ENCODE measurements at places on chromosomes 3 and 15. TPM values are rescaled to one million over a fixed set of nuclear protein-coding genes. Genes with fewer than 3 reads are reported as not detected.

Gene KNG1
- not detected for total RNA-seq

GRCh38 chr15:22794621-22795167, 8.2 kb downstream of the NIPA1 start:
- no peak for DNase-seq

Gene TTLL13
- total RNA-seq, result 1.5 TPM

- DNase-seq, result no peak
Observed at GRCh38 chr3:117798687-117799386, 1089.3 kb downstream of the TUSC7 start.

DNA sequence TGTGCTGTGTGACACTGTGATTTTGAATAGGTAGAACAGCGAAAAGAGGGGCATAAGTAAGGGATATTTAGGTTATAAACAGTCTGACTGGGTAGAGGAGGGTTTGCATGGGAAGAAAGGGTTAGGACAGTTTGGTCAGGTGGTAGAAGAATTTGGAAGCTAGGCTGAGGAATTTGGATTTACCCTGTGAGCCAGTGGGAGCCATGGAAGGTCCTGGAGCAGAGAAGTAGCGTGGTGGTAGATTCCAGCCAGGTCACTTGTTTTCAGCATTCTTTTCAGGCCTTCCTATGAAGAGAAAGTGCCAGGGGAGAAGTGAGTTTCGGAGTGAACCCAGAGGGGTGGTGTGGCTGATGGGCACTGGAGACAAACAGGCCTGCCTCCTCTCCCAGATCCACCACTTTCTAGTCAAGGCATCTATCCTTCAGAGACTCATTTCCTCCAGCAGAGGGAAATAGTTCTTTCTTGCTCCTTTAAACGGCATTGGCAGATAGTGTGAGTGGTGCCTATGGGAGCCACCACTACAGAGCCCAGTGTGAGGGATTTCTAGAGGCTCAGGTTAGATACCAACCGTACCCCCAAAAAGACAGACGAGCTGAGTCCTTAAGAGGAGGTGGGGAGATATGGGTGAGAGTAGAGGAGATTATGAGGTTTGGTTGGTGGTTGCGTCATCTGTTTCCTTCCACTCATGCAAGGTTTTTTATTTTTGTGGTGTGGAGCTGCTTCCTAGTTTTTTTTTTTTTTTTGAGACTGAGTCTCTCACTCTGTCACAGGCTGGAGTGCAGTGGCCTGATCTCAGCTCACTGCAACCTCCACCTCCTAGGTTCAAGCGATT, 21.2 kb downstream of the PXK start:
- DNase-seq, result peak; percentile 42

Gene ULK4
- 19.0 TPM for total RNA-seq

DNA sequence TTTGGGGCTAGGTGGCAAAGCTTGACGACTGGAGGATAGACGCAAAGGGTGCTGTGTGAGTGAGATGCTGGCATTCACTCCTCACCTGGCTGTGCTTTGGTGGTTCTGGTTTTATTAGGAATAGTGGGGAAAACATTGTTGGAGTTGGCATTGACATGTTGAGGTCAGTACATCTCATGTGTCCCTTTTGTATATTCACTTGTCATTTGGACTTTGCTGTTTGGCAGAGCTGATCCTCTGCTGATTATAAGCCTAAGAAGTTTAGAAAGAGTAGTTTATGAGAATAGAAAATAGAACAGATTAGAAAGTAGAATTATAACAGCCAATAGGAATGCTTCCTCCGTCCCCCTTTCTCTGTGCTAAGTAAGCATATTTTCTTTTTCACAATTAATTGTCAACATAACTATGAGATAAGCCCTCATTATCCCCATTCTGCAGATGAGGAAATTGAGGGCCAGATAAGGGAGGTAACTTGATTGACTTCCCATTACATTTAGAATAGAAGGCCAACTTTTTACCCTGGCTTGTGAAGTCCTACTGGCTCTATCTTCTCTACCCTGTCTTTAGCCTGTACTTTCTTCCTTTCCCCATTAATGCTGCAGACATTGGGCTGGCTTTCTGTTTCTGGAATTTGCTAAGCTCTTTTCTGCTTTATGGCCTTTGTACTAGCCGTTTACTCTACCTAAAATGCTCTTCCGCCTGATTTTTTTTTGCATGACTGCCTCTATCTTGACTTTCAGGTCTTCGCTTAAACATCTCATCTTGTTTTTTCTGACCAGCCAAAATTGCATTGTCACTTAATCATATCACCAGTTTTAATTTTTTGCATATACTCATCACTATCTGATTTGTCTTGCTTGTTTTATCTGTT, 12.8 kb downstream of the ITPR1 start:
- DNase-seq, result no peak

- no peak for DNase-seq
Observed at GRCh38 chr15:40721701-40722100, 26.7 kb downstream of the RAD51 start.

- DNase-seq, result peak; percentile 67
Observed at GRCh38 chr3:48739955-48740823, 23.2 kb upstream of the IP6K2 start.

DNA sequence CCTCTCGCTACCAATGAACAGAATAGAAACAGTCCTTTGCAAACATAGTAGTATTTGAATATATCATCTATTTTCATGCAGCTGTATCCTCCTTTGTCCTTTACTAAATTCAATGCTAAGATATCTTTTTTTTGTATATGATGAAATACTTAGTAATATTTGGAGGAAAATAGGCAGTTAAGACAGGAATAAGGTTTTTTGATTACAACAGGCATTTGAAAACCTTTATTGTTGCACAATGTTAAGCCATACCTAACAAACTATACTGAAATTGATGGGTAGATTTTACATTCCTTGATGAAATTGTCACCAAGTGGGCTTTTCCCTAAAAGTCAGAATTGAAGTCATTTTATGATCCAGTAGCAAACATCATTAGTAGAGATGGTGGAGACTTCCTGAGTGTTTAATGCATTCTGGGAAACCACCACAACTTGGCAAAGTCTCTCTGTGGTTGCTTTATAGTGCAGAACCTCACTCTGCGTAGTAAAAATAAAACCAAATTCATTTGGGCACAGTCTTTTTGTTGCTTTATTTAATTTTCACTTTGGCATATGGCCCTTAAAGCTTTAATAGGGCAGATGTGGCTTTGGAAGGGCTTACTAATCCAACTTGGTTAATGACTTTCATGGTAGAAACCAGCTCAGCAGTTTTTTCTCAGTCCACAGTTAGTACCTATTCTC, 216.0 kb downstream of the DIPK2A start:
- no peak for DNase-seq

DNA sequence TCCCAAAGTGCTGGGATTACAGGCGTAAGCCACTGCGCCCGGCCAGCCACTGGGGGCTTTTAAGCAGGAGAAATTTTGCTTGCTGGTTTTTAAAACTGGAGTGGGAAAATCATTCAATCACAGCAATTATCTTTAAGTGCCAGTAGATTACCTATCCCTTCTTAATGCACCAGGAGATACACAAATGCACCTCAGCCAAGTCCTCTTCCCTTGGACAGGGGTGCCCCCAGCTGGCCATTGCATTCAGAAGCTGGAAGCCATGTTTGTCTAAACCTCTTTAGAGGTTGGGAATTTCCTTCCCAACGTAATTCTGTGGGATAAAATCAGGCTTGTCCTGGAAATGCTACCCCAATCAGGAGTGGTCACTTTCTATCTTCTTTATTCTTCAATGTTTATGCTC, 26.6 kb downstream of the MIX23 start:
- DNase-seq, result peak; percentile 43

DNA sequence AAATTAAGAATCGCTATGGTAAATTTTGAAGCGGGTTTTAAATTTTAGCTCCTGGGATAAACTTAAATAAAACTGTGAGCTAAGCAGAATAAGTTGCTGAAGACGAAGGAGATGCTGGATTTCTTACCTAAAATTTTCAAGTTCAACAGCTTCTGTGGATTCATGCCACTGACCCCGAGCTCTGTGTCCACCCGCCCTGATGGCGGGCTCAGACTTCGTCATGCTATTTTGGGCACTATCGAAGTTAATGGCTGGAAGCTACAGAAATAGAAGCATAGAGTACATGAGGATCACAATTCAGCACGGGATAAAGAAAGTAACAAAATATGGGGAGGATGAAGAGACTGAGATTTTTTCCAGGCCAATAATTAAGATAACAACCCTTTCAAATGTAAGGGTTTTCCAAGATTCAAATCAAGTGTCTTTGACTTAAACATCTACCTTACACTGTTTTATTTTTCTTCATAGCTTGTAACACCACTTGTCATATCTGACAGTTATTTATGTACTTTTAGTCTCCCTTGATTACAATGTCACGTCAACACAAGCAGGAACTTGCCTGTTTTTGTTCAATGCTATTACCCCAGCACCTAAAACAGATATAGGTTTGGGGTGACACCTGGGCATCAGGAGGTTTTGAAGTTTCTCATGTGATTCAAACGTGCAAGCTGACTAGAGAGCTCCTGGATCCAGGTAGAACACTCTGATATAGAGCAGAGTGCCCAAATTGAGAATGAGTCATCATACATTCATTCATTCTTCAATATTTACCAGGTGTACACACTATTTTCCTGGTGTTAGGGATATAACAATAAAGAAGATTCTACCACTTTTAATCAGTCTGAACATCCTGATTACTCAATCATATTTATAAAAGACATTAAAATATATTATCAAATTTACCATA, 23.0 kb downstream of the NEK10 start:
- DNase-seq, result no peak

DNA sequence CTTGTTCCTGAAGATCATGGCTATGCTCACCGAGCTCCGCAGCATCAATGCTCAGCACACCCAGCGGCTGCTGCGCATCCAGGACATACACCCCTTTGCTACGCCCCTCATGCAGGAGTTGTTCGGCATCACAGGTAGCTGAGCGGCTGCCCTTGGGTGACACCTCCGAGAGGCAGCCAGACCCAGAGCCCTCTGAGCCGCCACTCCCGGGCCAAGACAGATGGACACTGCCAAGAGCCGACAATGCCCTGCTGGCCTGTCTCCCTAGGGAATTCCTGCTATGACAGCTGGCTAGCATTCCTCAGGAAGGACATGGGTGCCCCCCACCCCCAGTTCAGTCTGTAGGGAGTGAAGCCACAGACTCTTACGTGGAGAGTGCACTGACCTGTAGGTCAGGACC, 35.2 kb downstream of the NR1I2 start:
- DNase-seq, result no peak

DNA sequence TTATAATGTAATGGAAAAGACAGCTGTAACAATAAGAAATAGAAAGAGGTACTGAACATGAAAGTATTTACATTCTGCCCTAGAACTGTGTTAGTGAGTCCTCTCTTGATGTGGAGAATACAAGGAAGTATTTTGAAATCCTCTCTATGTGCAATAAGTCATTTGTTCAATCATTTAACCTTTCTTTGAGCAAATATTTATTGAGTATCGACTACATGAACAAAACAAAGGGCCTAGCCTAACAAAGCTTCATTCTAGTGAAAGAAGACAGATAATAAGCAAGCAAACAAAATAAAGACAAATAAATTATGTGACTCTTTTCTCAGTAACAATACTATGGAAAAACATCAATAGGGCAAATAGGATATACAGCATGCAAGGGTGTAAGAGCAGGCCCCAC, 354.9 kb upstream of the ATP11B start:
- no peak for DNase-seq

DNA sequence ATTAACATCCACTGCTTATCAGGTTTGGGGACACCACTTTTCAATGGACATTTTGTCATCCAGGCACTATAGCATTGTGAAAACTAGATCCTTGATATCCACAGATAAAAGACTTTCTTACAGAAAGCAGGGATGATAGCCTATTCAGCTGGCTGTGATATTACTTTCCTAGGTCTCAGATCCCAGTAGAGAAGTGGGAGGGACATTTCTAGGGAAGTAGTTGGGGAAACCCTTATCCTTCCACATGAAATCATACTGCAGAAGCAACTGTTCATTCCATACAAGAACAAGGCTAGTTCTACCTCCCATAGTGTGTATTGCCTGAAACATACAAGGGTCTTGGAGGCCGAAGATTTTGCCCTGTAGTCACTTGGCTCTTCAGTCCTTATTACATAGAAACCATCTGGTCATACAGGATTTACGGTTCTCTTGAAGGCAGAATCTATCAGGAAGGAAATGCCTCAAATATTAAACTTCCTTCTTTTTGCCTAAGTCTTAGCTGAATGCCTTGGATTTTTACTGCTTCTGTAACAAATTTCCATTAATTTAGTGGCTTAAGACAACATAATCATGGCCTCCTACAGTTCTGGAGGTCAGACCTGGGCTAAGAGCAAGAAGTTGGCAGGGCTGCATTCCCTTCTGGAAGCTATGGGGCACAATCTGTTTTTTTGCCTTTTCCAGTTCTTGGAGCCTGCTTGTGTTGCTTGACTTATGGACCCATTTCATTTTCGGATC, 119.4 kb downstream of the ECT2 start:
- DNase-seq, result no peak

GRCh38 chr3:100041328-100041749, 73.0 kb downstream of the FILIP1L start:
- DNase-seq, result no peak

DNA sequence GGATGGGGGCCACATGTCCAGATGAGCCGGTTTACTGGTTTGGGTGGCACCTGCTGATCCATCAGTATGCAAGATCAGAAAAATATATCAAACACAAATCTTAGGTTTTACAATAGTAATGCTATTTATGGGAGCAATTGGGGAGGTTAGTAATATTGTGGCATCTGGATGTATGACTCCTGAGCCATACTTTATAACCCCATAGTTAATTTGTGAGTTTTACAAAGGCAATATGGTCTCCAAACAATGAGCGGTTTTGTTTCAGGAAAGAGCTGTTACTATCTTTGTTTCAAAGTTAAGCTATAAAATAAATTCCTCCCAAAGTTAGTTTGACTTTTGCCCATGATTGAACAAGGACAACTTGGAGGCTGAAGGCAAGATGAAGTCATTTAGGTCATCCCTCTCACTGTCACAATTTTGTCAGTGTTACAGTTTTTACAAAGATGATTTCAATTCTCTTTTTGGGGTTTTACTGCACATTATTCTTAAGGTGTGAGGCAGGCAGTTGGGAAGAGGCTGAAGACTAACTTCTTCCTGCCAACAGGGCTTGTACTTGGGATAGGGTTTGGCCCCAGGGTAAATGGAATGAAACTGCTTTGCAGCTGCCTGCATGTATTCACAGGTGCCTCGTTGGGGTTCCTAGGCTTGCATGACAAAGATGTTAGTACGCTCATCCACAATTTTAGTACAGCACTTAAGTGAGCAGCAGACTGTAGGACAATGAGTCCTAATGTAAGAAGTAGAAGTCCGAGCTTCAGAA, 296.6 kb upstream of the NDN start:
- DNase-seq, result no peak

Gene GOLGA8H
- 0.54 TPM for total RNA-seq

- peak; percentile 63 for DNase-seq
Observed at GRCh38 chr15:42084465-42085235, 9.7 kb downstream of the PLA2G4D start.

- no peak for DNase-seq
Observed at GRCh38 chr3:128775906-128776542, 50.0 kb downstream of the RAB7A start.

DNA sequence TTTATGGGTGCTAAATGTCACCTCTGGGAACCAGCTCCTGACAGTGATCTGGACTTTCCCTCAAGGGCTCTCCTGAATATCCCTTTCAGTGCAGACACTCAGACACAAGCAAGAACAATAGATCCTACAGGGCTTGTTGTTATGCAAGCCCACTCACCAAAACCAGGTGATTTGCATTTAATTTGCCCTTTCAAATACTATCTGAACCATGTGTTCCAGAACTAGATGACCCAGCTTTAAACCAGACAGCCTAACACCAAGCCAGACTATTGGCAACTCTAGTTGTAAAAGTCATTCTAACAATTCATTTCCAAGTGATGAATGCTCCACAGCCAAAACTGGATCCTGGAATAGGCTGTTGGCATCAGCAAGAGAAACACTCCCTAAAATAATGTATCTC, 5.6 kb upstream of the ATP8B4 start:
- no peak for DNase-seq
